GOT3 (cell line): ENCODE measurements at places on chromosomes 1 and 21.
A peak's percentile ranks its signal among the peaks of the same experiment; 100 is the strongest.

- no peak for DNase-seq
Measured at GRCh38 chr1:93576346-93576745, 105.3 kb downstream of the BCAR3 start.

DNA sequence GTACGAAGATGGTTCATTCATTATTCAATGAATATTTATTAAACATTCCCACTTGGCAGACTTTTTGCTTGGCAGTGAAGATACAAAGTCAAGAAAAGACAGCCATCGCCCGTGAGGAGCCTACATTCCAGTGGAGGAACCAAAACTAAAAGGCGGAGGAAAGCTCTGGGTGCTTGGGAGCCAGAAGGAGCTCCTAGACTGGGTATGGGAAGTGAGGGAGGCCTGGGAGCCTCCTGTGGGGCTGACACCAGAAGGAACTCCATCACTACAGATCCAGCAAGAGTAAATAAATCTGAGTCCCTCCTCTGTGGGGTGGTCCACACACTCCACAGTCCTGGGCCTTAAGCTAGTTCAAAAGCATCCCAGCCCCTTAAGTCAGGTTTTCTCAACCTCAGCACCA, 14.9 kb downstream of the RNASEL start:
- DNase-seq, result no peak

DNA sequence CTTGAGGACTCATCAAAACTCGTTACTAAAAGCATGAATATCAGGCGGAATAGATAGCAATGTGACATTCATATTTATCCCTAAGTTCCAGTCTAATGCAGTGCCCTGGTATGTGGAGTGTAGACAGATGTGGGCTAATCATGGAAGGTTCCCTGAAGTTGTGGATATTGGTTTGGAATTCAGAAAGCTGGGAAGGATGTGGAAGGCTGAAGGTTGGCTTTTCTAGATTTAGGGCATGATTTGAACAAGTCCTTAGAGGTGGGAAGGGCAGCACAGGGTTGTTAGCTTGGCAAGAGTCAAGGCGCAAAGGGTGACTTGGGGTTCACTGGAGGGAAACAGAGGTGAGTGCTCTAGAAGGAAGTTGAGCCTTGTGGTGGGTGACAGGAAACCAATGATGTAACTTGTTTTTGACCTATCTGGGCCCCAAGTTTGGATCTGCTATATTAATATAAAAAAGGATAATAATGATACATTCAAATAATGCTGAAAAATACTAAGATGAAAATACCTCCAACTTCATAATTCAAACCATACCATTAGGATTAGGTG, 21.9 kb downstream of the LGALS8 start:
- no peak for DNase-seq

DNA sequence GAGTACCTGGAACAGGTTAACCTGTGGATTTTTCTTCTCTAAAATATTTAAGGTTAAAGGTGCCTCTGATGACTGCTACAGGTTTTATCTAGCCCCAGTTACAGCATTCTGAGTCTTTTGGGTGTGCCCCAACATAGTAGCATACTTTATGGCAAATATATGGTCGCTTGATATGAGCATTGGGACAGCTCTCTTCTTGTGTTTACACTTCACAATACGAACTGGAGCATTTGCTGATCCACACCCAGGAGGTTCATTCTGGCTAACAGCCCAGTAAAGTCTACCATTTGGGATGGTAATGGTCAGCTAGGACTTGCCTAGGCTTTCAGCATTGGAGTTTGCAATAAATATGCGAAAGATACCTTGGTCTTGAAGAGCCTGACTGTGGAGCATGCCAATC, 101.3 kb downstream of the DISP1 start:
- DNase-seq, result no peak

- no peak for DNase-seq
Measured at GRCh38 chr1:174367892-174368291, 79.9 kb upstream of the GPR52 start.

- no peak for DNase-seq
Measured at GRCh38 chr1:226799634-226800281, 60.7 kb upstream of the ITPKB start.

GRCh38 chr1:200415789-200416593, 6.2 kb upstream of the ZNF281 start:
- peak; percentile 21 for DNase-seq

DNA sequence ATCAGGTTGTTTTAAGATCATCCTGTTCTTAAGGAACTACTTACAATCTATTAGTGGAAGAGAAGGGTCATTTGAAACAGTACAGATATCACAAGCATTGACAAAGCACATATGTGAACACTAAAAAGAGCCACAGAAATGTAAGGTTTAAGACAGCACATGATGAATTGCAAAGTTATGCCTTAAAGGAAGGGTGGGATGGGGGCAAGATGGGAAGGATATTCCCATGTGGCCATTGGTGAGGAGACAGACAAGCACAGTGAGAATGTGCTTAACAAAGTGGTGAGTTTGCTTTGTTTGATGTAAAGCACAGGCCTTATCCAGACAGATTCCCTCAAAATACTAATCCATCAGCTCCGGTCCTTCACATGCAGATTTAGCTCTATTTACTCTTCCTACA, 151.6 kb upstream of the IVNS1ABP start:
- DNase-seq, result no peak

DNA sequence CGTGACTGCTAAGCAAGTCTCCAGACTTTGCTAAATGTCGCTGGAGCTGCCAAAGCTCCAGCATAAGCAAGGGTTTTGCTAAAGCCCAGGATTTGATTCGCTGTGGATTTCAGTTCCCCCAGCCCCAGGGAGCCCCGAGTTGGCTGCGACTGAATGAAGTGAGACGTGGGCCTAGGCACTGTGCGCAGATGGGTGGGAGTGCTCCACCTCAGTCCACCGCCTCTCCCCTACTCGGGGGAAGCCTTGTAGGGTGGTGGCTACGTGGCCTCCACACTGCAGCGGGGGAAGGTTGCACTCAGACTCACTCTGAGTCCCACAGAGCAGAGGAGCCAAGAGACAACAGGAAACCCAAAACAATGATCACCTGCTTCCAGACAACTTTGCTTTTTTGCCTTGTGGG, 397.8 kb upstream of the VAMP3 start:
- no peak for DNase-seq

DNA sequence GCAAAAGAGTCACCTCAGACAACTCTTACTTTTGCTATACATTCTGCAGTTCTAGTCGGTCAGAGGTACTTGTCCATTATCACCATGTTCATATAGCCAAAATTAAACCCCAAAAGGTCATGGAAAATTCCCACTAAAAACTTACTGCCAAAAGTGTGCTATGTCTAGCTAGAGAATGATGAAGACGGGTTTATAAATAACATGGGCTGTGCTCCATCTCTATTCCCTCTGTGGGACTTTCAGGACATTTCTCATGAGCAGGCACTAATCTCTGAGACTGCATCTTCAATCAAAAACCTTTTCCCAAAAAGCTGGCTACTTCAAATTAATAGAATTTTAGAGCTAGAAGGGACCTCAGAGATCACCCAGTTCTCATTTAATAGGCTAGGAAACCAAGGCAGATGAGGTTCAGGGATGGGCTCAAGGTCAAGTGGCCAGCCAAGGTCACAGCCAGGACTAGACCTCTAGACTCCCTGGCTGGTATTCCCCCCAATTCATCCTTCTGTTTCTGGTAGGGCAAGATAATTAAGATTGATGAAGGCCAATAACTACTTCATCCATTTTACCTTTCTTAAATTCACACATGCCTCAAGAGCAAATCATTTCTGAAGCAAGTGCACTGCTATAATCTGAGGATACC, 21.0 kb upstream of the MOB3C start:
- DNase-seq, result no peak

- DNase-seq, result no peak
Measured at GRCh38 chr1:179021873-179022272, 3.8 kb upstream of the FAM20B start.

GRCh38 chr21:46022551-46023525, 41.3 kb downstream of the COL6A1 start:
- no peak for DNase-seq

DNA sequence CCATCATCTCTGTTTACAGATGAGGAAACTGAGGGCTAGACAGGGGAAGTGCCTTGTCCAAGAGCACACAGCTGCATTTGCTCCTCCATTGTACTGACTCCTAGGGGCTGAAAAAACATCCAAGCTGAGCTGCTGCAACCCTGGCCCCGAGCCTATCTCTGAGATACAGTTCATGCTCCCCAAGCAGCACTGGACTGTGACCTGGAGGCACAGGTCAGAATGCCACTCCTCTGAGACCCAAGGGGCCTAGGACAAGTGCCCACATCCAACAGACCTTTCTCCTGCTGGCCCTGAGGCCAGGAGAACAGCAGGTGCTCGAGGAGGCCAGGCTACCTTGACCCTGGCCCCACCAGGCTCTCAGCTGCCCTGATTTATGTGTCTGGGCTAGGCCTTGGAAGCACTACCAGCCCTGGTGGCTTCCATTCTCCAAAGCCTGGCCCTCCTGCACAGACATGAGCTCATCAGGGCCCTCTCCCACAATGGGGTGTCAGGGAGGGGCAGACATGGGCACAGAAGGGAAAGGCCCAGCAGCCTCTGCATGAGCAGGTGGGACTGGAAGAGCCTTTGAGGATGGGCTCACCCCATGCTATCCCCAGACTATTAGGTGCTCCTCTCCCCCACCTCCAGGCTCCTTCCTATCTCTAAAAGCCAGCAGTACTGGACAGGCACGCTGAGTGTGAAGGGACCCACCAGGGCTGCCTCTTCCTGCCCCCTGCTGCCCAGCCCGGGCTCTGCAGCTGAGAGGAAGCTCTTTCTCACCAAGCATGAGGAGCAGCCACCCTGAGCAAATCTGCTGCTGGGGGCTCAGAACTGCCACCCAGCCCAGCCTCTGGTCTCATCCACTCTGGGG, 18.8 kb downstream of the ADGRB2 start:
- DNase-seq, result no peak

DNA sequence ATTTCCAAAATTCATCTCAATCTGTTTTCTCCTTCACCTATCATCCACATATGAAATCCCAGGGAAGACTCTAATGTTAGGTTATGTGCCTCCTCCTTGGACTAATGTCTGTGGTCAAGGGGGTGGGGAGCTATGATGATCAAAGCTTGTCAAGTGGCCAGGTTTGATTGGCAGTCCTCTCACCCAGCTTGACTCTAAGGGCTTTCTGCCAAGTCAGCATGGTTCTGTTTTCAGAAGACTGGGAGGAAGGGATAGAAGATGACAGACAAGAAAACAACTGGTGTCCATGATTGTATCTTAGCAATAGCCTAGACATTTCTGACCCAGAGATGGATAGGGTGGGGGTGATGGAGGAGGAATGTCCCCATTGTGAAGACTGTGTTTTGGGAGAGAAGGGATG, 9.1 kb upstream of the THEM5 start:
- no peak for DNase-seq

- no peak for DNase-seq
Measured at GRCh38 chr21:42030311-42030710, 20.2 kb upstream of the ZBTB21 start.

DNA sequence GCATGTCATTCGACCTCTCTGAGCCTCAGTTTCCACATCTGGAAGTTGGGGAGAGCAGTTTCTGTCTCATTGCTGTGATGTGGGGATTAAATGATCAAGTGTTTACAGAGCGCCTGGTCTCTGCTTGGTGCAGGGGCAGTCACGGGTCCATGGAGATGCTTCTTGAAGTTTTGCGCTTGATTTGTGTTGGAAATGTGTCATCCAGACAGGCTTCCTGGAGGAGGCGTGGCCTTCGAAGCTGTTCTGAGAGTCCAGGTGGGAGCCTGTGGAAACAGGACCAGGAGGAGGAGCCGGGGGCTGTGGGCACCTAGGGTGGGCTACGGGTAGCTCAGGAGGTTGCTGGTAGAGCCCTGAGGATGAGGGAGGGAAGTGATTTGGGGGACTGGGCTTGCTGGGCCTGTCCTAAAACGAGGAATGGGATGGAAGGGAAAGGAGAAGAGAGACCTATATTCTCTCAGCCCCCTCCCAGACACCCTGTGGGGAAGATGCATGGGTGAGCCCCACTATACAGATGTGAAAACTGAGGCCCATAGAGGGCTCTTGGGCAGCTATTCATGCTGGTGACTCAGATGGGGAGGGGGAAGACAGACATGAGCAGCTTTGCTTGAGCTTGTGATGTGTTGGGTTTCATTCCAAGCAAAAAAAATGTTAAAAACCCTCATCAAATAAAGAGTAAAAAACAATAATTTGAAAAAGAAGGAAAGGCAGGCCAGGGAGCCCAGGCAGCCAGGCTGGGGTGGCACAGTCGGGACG, 107.2 kb upstream of the WNT4 start:
- DNase-seq, result no peak

- DNase-seq, result no peak
Measured at GRCh38 chr1:101257500-101258325, 20.9 kb downstream of the S1PR1 start.

DNA sequence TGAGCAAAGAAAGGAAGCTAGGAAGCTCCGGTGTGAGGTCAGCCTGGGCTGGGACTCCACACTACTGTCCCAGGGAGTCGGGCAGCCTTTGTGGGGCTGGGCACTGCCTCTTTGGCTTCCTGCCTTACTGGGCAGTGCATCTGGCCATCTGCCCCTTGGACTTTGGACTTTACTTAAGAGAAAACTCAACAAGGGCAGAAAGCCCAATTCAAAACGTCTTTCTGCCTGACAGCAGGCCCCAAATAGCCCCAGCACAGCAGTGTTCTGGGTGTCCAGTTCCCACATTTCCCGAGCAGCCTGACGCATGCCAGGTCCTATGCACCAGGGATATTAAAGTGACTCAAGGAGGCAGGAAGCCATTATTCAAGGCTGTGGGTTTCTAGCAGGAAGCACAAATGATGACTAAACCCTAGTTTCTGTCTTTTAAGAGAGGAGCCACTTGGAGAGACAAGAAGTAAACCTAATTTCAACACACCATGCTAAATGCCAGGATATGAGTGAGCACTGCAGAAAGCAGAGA, 37.9 kb upstream of the EDEM3 start:
- peak; percentile 63 for DNase-seq

- no peak for DNase-seq
Measured at GRCh38 chr1:224592636-224593582, 23.2 kb upstream of the CNIH3 start.

- no peak for DNase-seq
Measured at GRCh38 chr1:36323636-36324352, at the start of gene EVA1B. EVA1B (minus strand) TSS chr1:36323645; CDS start chr1:36323037, 608 bp downstream.

DNA sequence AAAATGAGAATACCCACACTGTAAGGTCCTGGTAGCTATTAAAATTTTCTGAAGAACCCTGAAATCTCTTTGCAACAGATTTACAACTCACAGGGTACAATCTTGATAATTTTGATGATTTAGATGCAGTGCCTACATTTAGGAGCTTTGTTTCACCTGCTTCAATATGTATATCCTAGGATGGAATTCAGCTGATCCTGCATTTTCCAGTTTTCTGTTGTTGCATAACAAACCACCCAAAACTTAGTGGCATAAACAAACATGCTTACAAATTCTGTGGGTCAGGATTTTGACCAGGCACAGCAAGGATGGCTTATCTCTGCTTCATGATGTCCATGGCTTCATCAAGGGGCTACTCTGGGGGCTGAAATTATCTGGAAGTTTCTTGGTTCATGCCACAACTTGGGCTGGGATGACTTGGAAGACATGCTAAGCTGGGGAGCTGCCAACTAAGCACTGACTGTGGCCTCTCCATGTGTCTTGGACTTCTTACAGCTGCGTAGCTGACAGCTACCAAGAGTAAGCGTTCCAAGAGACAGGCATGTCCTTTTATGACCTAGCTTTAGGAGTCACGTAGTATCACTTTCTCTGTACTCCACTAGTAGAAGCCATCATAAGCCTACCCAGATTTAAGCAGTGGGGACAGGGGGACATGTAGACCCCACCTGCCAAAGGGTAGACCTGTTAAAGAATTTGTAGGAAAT, 108.5 kb downstream of the CACHD1 start:
- DNase-seq, result no peak
